Occipital lobe (tissue), 3 donors: ENCODE measurements at places on chromosomes 6 and 20. TPM values are rescaled to one million over a fixed set of nuclear protein-coding genes. Genes with fewer than 3 reads are reported as not detected.

The SHLD1 gene
- 6.2 TPM for total RNA-seq

DNA sequence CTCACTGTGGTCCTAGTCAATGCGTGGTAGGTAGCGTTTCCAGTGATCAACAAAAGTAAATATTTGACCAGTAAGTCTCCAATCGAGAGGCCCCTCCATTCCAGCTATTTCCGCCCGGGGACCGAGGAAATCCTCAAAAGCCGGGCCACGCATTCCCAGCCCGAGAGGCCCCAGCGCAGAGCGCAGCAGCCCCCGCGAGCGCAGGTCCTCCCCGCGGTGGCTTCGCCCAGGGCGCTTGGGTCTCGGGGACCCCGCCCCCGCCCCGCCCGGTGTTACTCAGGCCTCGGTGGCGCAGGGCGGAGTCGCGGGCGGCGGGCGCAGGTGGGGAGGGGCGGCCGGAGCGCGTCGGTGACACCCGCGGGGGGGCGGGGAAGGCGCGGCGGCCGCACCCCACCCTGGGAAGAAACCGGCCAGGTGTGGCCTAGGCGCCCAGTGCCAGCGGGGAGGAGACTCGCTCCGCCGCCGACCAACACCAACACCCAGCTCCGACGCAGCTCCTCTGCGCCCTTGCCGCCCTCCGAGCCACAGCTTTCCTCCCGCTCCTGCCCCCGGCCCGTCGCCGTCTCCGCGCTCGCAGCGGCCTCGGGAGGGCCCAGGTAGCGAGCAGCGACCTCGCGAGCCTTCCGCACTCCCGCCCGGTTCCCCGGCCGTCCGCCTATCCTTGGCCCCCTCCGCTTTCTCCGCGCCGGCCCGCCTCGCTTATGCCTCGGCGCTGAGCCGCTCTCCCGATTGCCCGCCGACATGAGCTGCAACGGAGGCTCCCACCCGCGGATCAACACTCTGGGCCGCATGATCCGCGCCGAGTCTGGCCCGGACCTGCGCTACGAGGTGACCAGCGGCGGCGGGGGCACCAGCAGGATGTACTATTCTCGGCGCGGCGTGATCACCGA is at the start of gene DSP:
TSS of gene DSP (plus strand) at position 497 of the 890 bp plus-strand sequence. CDS start at position 742, 245 bp downstream.
- no peak for DNase-seq

- no peak for DNase-seq
Observed at GRCh38 chr6:38187325-38187724, 367.8 kb downstream of the ZFAND3 start.

DNA sequence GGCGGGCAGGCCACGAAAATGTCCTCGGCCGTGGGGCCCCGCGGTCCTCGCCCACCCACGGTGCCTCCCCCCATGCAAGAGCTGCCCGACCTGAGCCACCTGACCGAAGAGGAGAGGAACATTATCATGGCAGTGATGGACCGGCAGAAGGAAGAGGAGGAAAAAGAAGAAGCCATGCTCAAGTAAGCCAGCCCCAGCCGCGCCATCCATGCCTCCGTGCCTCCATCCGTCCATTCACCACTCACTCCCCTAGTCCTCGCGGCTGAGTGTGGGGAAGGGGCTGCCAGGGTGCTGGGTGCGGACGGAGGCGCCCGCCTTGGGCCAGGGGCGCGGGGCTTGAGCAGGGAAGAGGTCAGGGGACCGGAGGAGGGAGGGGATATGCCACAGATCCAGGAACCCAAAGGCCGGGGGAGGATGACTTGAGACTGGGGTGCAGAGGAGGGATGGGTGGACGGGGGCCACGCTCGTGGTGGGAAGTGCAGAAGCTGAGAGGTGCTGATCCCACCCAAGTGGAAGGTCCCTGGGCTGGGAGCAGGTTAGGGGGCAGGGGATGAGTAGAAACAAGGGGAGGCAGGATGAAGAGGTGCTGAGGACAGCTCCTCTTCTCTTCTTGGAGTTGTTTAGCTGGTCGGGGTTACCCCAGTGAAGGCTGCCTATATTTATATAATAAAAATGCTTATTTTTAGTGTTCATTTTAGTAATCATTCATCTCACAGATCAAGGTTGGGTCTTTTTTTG is 825 bp downstream of the RIMS1 start:
- DNase-seq = no peak
